ENCODE measurements at places on chromosomes 4 and X.
A peak's percentile ranks its signal among the peaks of the same experiment; 100 is the strongest.

DNA sequence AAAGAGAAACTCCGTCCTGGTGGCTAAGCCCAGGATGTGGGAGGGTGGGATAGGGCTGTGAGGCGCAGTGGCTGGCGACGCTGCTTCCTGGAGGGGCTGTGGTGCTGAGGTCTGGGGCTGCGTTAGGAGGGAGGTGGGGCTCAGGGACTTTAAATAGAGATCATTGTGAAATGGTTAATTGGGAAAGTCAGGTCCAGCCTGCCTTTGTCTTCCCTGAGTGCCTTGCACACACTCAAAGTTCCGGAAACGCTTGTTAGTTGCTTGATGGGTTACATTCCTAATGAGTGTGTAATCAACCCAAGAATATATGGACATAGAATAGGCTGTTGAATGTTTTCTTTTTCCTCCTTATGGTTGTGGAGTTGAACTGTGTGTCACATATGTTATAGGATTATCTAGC is 55.7 kb upstream of the CLDN34 start:
- DNase-seq: no peak

DNA sequence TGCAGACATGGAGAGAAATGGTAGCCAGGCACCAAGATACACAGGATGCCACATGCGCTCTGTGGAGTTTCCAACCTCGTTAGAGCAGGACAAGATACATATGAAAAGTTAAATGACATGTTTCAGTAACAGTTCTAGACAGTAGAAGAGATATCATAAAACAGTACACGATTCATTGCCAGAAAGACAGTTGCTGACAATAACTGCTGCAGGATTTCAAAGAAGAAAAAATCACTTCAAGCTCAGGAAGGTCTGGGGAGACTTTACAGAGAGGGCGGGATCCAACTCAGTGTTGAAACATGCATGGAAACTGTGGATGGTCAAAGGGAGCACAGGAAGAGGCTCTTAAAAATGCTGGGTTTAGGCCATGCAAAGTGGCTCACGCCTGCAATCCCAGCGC is 31.0 kb downstream of the DCTD start:
- no peak for DNase-seq

DNA sequence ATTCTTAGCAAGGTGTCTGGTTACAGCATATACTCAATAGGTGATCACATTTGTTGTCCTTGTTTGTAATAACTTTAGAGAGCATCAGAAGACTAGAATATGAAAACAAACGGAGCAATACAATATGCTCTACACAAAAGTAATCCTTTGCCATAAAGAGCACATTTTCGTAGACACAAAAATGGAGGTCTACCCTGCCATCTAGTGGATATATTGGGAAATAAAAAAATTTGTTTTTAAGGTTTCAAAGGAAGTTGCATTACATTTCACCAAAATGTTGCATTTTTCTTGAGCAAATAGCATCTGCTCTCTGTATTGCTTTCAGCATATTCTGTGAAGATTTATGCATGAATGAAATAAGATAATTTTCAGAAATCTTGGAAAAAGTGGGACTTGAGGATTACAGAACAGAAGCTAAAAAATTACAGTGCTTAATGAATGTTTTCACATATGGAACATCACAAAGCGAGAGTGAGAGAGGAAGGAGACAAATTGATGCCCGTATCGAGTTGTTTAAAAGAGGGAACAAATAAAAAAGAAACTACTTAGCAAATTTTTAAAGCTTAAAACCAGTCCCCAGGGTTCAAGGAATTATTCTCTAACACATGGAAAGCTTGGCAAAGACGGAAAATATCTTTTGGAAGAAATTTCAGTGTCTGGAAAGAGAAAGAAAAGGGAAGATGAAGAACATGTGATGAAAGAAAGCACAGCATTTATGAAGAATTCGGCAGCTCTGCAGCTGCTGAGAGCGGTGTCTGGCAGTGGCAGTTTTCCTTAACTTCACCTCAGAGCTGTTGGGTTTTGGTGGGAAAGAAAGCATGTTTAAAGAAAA is 390.1 kb downstream of the ANKRD50 start:
- peak; percentile 83 for DNase-seq

DNA sequence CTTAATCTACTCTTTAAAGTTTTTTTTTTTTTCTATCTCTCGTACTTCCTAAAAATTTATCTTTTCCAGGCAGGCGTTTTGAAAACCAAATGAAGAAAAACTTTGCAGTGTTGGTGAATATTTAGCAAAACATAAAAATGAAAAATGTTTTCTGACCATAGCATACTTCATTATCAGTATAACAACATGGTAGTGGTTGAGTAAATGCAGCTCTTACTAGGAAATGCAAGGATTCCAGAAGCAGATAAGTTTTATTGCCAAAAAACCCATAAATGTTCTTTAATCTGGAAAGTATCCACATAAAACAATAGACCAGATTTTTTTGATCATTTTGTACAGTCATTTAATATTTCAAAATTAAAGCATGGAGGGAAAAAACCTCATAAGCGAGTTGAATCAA is 136.9 kb upstream of the GUCY1A1 start:
- no peak for DNase-seq

DNA sequence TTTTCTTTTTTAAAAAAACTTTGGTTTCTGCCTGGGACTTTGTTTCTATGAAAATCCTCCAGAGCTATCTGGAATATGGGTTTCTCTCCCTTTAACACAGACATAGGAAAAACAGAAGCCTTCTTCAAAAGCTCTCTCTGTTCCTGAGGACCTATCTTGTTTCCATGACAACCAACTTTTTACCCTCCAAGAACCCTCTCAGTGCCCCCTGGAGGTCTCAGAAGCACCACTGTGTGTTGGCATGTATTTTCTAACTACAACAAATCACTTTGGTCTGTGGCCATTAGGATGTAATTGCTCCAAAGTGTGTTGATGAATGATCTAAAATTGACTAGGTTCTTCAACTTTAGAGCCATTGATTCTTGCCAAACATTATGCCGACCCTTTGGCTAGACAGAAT is 1331.6 kb downstream of the ADGRL3 start:
- no peak for DNase-seq

GRCh38 chr4:125741825-125742452 is 427.2 kb downstream of the FAT4 start:
- DNase-seq: peak; percentile 70

DNA sequence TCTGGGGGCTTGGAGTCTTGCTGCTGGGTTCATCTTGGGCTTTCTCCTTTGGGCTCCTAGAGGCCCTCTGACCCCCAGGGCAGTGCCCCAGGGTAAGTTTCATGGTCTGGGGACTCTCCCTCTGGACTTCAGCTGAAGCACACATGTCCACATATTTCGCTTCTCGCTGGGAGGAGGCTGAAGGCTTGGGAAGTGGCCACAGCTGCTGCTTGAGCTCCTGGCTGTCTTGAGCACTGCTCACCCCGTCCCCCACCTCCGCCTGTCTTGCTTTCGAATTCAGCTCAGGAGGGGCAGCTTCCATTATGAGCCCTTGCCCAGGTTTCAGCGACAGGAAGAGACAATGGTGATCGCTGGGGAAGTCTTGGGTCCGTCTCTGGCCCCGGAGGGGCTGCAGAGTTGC is 3.7 kb downstream of the C4orf54 start:
- DNase-seq: no peak

DNA sequence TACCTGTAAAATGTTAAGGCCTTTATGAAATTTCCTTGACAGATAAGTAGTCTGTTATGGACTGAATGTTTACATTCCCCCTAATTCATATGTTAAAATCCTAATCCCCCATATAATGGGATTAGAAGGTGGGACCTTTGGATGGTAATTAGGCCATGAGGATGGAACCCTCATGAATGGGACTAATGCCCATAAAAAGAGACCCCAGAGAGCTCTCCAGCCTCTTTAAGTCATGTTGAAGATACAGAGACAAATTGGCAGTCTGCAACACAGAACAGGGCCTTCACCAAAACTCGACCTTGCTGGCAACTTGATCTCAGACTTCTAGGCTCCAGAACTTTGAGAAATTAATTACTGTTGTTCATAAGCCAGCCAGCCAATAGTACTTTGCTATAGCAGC is 1344.5 kb upstream of the PCDH7 start:
- no peak for DNase-seq

DNA sequence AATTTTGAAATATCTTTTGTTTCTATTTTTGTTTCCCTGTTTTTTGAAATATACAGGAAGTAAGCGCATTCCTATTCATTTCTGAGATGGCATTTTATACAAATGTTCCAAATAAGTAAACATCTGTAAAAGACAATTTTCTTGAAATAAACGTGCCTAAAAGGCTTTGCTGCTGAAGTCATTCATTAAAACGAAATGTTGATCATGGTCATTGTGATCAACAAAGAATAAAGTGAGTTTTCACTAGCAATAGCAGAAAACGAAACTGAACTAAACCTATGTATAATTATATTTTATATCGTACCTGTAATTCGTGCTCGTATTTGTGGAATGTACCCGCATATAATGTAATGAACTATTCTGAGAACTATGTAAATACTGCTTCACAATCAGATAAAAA is 221.2 kb downstream of the MGST2 start:
- DNase-seq: no peak

GRCh38 chrX:19874391-19875049 is 12.9 kb downstream of the SH3KBP1 start:
- DNase-seq: no peak

- no peak for DNase-seq
Observed at GRCh38 chrX:115388879-115389278, 99.4 kb downstream of the LUZP4 start.

DNA sequence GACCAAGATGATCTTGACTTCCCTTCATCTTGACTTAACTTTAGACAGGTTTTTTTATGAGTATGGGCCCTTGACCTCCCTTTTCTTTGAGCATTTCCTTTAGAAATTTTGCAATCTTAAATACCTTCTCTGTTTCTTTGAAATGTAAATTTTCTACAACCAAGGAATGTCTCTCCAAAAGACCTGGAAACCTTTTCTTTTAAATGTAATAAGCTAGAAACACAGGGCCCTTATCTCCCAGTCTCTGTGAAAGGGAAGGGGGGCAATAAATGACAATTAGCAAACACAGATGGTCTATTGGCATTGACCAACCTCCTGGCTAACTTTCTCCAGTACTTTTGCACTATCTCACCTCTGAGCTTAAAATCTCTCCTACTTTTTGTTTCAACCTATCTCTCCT is 144.3 kb upstream of the GK2 start:
- no peak for DNase-seq

DNA sequence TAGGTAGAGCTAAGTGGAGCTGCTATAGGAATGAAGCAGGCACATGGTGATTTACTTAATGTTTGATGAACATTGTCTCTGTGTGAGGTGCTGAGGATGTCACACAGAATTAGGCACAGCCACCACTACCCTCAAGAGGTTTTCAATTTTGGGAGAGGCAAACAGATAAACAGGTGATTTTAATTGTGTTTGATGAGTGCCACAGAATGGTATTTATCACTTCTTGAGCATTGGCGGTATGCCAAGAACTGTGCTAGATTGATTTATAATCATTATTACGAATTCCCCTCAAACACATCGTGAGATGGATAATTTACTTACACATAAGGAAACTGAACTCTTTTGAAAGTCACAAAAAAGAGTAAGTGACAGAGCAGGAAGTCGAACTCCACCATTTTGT is 74.8 kb downstream of the FREM3 start:
- DNase-seq: no peak

DNA sequence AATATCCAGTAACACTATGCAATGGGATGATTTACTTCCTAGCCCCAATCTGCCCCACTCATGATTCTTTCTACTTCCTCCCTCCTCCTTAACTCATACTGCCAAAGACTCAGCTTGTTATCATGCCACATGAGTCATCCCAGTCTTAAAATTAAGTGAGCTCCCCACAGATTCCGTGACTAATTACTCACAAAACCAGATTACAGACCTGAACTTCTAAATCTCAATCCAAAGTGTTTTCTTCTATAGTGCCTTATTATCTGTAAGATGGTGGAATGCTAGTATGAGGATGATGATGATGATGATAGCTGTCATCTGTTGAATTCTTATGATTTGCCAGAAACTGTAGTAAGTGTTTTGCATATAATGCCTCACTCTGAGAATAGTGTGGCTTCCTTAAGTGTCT is 27.7 kb upstream of the GPC3 start:
- DNase-seq: peak; percentile 21

DNA sequence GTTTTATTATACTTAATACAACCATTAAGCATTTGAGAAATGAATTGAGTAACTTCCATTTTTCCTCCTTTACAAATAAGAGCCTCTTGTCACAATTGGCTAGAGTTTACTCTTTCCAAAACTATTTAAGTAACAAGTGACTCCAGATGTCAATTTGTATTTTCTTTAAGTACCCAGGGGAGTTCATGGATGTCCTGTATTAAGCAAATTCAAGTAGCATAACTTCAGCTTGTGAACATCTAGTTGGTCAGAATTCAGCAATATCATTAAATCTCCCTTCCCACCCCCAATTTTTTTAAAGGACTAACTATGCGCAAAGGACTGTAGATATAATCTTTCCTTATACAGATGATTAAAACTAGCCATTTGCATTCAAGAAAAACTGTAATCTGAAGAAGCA is 1.4 kb upstream of the ADGRL3 start:
- no peak for DNase-seq

GRCh38 chr4:100360211-100360610 is 157.6 kb downstream of the EMCN start:
- DNase-seq: no peak

DNA sequence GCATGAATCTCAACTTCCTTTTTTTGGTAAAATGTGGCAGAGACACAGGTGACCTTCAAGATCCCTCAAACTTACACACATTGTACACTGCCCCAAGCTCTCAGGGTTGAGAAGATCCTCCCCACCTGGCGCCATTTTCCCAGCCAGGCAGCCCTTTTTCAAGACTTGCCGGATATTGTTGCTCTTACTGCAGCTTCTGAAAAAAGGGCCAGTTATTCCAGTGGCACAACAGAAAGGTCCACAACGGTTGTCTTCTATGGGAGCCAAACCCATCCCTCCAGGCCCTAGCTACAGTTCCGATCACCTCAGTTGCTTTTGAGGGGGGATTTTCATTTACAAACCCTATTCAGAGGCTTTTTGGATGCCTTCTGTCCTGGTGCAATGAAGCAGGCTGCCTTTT is 101.1 kb downstream of the CHIC2 start:
- DNase-seq: no peak

GRCh38 chrX:3728454-3728853 is 15.0 kb upstream of the PRKX start:
- DNase-seq: peak; percentile 86

GRCh38 chr4:22850630-22851029 is 157.9 kb downstream of the GBA3 start:
- no peak for DNase-seq

- DNase-seq: no peak
Observed at GRCh38 chr4:116736756-116737155, 348.6 kb downstream of the TRAM1L1 start.

GRCh38 chrX:149079805-149080406 is 425.2 kb downstream of the IDS start:
- no peak for DNase-seq
